Cardiac septum (tissue), 1 donor: ENCODE measurements at places on chromosomes 16 and 17.
A peak's percentile ranks its signal among the peaks of the same experiment; 100 is the strongest.

GRCh38 chr16:19766988-19767387 is 48.9 kb downstream of the IQCK start:
- no peak for DNase-seq

GRCh38 chr16:73143576-73144422 is 95.9 kb upstream of the ZFHX3 start:
- DNase-seq = no peak

DNA sequence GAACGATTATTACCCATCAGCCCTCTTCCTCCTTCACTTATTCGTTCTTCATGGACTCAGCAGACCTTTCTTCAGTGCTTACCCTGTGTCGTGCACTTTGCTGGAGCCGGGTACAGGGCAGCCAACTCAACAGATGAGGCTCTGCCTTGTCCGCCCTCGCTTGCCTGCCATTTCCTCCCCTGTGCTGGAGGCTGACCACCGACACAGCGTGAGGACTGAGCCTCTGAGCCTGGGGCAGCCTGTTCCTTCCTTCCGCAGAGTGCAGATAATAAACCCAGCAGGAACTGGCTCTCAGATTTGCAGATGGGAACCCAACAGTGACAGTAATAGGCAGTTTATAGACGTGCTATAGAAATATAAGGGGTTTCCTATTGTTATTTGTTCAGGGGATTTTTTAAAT is 7.0 kb upstream of the SLC39A11 start:
- peak; percentile 50 for DNase-seq

GRCh38 chr16:76287466-76287865 is 10.3 kb downstream of the CNTNAP4 start:
- no peak for DNase-seq

DNA sequence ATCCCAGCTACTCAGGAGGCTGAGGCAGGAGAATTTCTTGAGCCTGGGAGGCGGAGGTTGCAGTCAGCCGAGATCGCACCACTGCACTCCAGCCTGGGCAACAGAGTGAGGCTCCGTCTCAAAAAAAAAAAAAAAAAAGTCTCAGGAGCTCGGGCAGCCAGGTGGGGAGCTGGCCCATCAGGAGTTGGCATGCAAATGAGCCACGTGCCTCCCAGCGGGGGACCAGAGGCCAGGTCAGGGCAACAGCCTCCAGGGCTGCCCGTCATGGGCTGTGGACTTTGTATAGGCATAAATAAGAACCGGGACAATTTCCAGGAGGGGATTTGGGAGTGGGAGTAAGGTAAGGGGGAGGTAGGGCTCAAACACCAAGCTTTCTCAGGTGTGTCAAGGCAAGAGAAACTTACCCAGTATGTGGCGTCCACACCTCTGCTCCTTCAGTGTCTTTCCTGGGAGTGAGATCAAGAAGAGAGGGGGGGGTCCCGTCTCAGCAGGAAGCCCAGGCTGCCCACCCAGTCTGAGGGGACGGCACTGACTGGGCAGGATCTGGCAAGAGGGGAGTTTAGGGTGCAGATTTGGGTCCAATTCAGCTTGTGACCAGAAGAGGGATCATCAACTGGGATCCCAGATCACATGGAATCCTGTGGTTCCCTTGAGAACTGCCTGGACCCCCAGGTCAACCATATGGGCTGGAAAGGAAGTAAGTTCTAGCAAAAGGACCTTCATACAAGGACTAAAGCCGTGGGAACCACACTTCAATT is 22.3 kb upstream of the G6PC1 start:
- DNase-seq = no peak

DNA sequence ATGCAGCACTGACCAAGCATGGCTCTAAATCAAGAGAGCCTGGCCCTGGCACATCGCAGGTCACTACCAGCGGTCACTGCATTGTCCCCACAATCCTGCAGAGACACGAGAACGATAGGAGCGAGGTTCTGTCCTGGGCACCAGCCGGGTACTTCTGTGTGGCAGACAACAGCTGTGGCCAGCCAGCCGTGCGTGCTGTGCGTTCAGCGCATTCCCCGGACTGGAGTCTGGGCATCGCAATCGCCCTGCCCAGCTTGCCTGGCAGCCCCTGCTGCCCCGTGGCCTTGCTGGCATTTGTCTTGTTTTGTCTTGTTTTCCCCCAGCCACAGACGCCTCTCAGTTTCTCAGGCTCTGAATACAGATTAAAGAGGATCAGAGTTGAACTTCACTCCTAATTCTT is 33.9 kb downstream of the COTL1 start:
- no peak for DNase-seq

GRCh38 chr16:84059946-84060901 is 17.6 kb upstream of the SLC38A8 start:
- peak; percentile 71 for DNase-seq

GRCh38 chr17:2071024-2071385 is 16.1 kb downstream of the HIC1 start:
- DNase-seq = no peak

GRCh38 chr17:28509789-28510188 is 3.6 kb downstream of the FOXN1 start:
- DNase-seq = no peak

GRCh38 chr16:84647828-84648594 is at the start of gene KLHL36:
Gene KLHL36 (plus strand): TSS chr16:84648511. CDS start chr16:84650868, 2,357 bp downstream.
- DNase-seq = peak; percentile 88

GRCh38 chr17:62825182-62825581 is 17.1 kb upstream of the MARCHF10 start:
- DNase-seq = no peak

DNA sequence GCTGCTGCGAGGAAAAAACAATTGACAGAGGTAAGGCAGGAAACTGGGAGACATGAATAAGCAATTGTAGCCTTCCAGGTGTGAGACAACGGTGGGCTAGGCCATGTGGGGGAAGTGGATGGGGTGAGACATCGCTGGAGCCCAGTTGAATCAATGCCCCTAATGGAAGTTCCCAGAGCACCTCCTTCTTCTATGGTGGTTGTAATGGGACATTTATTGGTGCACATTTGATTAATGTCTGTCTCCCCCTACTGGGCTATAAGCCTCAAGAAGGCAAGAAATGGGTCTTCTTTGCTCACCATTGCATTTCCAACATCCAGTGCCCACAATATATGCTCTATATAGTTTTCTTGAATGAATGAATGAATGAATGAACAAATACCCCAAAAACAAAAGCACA is 22.7 kb upstream of the CD300E start:
- DNase-seq = no peak

DNA sequence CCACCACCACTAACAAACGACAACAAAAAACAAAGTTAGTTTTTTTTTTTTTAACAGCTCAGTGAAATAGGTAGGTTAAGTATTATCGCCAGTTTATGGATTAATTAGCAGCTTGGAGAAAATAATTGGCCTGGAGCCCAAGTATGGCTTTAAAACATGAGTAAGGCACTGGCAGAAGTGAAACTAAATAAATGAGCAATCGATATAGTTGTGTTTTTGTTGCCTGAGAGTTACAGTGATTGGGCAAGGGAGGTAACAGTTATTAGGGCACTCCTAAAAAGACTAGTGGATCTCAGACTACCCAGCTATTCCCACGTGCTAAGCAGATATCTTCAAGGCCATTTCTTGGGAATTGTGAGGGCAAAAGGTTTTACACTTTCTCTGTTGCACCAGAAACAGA is 2.4 kb downstream of the MLKL start:
- DNase-seq = no peak

DNA sequence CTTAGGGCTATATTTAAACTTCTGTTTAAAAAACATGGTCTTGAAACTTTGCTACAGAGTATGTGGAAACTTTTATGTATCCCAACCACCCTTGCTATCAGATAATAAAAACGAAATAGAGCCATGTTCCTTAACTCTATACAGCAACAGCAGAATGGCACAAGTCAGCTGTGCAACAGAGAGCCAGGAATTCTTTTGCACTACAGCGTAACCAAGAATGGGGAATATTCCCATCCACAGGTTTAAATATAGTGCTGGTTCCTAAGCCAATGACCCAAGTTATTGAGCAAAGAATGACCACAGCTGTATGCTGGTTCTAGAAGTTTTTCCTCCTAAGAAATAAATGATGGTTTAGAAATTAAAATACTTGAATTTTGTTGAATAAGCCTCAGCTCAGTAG is 33.1 kb downstream of the SETD6 start:
- no peak for DNase-seq

DNA sequence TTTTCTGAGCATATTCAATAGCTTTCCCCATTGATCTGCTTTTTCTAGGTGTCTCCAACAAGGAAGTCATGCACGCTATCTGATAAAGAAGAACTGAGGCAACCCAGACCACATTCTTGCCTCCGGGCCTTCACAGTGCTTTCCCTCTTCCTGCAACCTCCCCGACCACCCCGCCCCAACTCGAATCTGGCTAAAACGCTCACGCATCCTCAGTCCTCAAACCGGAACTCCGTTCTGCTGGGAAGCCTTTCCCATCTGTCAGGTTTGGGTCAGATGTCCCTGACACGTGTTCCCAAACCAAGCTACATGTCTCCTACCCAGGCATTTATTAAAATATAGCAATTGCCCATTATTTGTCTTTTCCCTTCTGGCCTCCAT is 112.7 kb downstream of the VPS53 start:
- no peak for DNase-seq

DNA sequence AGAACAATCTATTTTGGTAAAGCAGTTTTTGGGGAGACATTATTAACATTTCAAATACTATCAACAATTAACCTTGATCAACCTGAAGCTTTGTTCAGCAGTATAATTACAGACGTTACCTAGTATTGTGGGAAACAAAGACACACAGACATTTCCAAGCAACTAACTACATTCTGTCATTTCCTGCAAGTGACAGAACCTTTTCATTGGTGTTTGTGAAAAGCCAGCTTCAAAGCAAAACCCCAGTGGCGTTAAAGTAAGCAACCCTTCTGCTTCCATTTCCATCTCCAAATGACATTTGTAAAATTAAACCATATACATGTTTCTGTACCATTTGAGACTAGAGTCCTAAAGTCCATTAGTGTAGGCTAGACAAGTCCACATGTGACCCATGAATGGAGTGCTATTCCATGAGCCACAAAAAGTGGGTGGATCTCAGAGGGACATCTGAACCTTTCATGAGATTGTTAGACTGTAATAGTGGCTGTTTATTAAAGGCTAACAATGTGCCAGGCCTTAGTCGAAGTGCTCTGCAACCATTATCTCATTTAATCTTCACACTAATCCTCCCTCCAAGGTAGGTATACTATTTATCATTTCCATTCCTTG is 101.2 kb downstream of the SSH2 start:
- DNase-seq = no peak

DNA sequence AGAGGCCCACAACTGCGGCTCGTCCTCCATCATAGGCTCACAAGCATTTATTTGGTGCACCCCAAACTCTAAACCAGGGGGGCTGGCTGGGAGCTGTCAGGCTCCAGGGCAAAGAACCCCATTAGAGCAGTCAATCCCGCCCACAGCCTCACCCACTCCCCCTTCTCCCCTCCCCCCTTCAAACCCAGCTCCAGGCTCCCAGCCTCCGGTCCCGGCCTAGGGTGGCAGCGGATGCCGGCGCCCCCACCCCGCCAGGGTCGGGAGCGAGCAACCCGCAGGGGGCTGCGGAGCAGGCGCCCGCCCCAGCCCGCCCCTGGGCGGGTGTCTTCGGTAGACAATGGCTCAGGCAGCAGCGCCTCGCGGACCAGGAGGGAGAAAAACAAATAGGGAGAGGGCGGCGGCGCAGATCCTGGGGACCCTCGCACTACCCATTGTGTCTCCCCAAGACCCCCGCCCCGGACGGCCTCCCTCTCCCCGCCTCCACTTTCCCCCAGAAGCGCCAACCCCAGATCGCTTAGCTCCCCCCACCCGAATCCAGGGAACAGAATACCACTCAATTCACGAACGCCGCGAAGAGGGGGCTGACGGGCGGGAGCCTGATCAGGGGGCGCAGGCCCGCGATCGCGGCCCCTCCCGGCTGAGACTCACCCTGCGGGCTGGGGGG is 572 bp downstream of the FAM171A2 start:
- DNase-seq = no peak

GRCh38 chr16:50386774-50387173 is 18.0 kb upstream of the BRD7 start:
- DNase-seq = no peak

- no peak for DNase-seq
Measured at GRCh38 chr16:80463326-80463725, 77.5 kb upstream of the DYNLRB2 start.

DNA sequence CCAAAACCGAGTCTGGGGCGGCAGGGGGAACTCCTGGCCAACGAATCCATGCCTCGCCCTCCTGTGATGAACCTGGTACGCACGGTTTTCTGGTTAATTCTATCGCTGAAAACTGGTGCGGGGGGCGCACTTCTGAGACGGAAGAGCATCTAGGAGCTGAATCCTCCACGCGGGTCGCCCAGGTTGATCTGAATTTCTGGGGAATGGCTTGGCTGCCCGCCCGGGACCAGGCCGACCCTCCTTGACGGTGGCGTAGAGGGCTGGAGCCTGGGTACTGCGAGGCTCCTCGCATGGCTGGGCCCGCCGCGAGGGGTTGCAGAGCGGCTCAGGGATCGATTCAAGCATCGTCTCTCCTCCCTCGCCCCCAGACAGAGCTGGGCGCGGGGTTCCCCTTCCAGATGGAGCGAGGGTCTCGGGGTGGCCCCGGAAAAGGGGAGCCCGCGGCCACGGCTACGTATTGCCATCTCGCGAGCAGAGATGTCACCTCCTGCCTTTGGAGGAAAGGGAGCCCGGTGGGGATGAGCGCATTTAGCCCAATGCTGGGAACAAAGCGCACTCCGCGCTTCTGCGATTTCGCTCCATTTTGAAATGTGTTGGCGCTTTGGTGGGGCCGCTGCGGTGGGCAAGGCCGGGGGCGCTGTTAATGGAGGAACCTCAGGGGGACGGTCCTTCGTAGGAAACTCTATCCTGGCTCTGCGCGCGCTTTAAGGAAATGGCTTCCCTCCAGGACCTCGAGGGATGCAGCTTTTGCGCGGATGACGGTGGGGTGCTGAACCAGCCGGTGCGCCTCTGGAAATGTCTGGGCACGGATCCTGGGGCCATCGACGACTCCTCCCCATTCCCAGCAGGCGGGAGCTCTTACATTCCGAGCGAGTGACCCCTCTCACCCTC is 2.7 kb downstream of the MAPT start:
- no peak for DNase-seq
